Osteocyte (in vitro differentiated cells): ENCODE measurements at places on chromosomes 6 and 20. TPM values are rescaled to one million over a fixed set of nuclear protein-coding genes. Genes with fewer than 3 reads are reported as not detected.
A peak's percentile ranks its signal among the peaks of the same experiment; 100 is the strongest.

JPH2 gene
- 14.2 and 16.5 TPM in 2 replicates for total RNA-seq

LTB gene
- not detected in 2 replicates for total RNA-seq

PPP1R3G gene
- 0.29 and 0.40 TPM in 2 replicates for total RNA-seq

TCF15 gene
- not detected in 2 replicates for total RNA-seq

- H3K27me3 ChIP-seq, result peaks cover 23% of the 10 kb centered on the region
- no peak overlapping the region for H3K4me3 ChIP-seq
- H3K27ac ChIP-seq, result no peak overlapping the region
- peaks cover 1% of the 10 kb centered on the region for H3K4me1 ChIP-seq
Measured at GRCh38 chr6:70103798-70104197, 199.1 kb downstream of the COL9A1 start.

DNA sequence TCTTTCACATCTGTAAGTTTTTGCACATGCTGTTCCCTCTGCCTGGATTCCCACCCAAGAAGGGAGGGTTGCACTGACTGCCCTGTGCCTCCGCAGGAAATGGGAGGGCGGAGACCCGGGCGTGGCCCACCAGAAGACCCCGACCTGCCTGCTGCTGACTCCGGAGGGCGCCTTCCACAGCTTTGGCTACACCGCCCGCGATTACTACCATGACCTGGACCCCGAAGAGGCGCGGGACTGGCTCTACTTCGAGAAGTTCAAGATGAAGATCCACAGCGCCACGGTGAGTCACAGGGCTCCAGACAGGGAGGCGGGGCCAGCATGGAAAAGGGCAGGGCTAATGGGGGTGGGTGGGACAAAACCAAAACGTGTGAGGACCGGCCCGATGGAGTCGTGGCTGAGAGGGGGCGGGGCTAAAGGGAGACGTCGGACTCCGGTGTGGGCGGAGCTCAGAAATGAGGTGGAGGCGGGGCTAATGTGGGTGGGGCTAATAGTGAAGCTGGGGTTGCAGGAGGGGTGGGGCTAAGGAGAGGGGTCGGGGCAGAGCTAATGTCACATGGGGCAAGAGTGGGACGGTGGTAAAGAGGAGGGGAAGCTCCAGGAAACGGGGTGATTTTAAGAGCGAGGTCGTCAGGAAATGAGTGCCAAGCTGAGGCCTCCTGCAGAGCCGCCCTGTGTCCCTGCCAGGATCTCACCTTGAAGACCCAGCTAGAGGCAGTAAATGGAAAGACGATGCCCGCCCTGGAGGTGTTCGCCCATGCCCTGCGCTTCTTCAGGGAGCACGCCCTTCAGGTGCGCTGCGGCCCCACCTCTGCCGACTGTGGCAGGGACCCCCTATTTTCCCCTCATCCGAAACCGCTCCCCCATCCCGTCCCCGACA, 12.6 kb downstream of the HSPA12B start:
- H3K36me3 ChIP-seq, result no peaks in the 10 kb centered on the region
- H3K27me3 ChIP-seq, result peaks cover 15% of the 10 kb centered on the region
- no peak for DNase-seq

GRCh38 chr6:18166312-18167036, 11.3 kb downstream of the KDM1B start:
- no peak for DNase-seq
- H3K4me1 ChIP-seq, result peaks cover 7% of the 10 kb centered on the region
- H3K4me3 ChIP-seq, result no peak overlapping the region
- H3K27ac ChIP-seq, result no peak overlapping the region

GRCh38 chr6:2579804-2580570, 170.7 kb downstream of the MYLK4 start:
- no peak overlapping the region for H3K4me3 ChIP-seq
- H3K27ac ChIP-seq, result no peak overlapping the region
- H3K27me3 ChIP-seq, result peaks cover 3% of the 10 kb centered on the region
- no peak for DNase-seq
- H3K4me1 ChIP-seq, result peaks cover 3% of the 10 kb centered on the region
- H3K36me3 ChIP-seq, result peaks cover 3% of the 10 kb centered on the region

DNA sequence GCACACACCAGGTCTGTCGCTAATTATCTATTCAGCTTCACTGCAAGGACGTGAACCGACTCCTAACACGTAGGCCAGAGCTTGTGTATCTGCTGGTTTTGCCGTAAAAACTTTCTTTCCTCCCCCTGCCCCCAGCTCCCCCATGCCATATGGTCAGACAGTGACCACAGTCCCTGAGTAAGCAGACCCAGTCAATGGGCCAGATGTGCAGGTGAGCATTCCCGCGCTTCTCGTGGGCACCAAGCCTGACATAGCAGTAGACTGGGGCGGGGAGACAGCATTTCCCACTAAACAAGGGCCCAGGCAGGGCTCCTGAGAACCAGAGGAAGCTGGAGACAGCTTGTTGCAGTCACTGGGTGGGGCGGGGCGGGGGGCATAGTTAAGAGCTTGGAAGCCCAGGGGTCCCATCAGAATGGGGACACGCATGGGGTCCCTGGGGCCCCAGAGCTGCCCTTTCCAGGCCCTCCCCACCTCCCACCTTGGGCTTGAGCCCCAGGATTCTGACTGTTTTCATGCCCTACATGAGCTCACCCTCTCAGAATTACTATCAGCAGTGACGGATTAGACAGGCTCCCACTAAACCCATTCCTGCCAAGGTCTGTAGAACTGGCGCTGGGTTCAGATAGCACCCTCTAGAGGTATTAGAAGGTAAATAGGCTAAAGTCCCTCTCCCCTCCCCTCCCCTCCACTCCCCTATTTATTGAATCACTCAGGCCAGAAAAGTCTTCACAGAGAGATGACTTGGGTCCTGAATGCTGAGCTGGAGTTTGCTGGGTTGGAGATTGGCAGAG, 51.8 kb downstream of the CDH26 start:
- no peak overlapping the region for H3K27ac ChIP-seq
- no peaks in the 10 kb centered on the region for H3K36me3 ChIP-seq
- no peak overlapping the region for H3K4me3 ChIP-seq
- no peaks in the 10 kb centered on the region for H3K4me1 ChIP-seq
- peaks cover 13% of the 10 kb centered on the region for H3K27me3 ChIP-seq

- no peaks in the 10 kb centered on the region for H3K27me3 ChIP-seq
- H3K27ac ChIP-seq, result no peak overlapping the region
- peaks cover 16% of the 10 kb centered on the region for H3K4me1 ChIP-seq
- no peak overlapping the region for H3K4me3 ChIP-seq
- DNase-seq, result no peak
Measured at GRCh38 chr6:169243661-169244060, 10.0 kb downstream of the THBS2 start.

DNA sequence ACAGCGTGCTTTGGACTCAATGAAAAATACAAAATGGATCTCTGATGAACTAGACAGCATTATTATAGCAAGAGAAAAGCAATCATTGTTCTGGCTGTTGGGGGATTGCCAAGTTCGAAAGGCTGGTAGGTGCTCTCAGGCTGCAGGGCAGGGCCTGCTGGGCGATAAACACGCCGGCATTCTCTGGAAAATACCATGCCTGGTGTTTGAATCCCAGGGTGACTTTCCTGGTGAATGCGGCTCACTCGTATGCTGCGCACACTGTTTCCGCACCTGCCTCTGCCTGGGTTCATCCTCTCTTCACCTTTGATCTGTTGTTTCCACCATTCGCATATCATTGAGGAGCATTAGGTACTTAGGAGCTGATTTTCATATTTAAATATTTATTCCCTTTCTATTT, 37.4 kb downstream of the GCNT2 start:
- no peak overlapping the region for H3K4me3 ChIP-seq
- H3K27me3 ChIP-seq, result peaks cover 39% of the 10 kb centered on the region
- no peak for DNase-seq
- peaks cover 30% of the 10 kb centered on the region for H3K4me1 ChIP-seq
- H3K27ac ChIP-seq, result no peak overlapping the region

- H3K27ac ChIP-seq, result peak overlapping the region; percentile 97
- H3K27me3 ChIP-seq, result no peaks in the 10 kb centered on the region
- peaks cover 27% of the 10 kb centered on the region for H3K4me1 ChIP-seq
- peaks cover 9% of the 10 kb centered on the region for H3K36me3 ChIP-seq
- H3K4me3 ChIP-seq, result peak overlapping the region; percentile 96
Measured at GRCh38 chr20:44477151-44477550, 1.5 kb downstream of the TTPAL start.

DNA sequence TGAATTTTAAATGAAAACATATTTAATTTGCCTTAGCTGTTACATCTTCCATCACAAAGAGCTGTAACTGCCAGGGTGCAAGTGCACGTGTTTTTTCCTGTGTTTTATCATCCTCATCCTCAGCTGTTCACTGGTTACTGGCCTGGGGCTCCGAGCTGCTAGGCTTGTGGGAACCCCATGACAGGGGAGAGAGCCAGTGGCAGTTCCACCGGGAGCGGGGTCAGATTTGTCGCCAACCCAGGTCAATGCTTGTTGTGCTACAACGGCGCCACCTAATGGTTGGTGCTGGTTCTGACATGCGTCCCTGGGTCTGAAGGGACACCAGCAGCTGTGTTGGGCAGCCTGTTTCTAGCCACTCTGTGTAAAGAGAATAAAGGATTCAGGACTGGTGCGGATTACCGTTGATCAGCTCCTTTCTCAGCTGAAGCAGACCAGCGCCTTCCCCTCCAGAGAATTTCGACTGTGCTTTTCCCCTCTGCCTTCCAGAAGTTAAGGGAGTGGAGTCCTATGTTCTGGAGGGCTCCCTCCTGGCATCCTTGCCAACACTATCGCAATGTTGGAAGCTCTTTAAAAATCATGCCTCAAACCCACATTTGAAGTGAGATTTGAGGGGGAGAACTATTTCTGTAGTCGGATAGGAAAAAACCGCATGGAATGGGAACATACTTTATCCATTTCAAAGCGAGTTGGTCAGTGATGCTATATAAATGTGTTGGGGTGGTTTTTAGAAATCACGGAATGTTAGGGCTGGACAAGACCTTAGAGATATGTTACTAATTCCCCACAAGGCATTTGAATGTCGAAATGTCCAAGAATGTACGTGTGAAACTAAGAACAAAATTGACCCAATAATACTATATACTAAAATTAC, 32.1 kb downstream of the SUMO4 start:
- H3K4me3 ChIP-seq, result peak overlapping the region; percentile 55
- H3K27ac ChIP-seq, result no peak overlapping the region
- peak; percentile 93 for DNase-seq
- no peaks in the 10 kb centered on the region for H3K27me3 ChIP-seq
- peaks cover 4% of the 10 kb centered on the region for H3K4me1 ChIP-seq

DNA sequence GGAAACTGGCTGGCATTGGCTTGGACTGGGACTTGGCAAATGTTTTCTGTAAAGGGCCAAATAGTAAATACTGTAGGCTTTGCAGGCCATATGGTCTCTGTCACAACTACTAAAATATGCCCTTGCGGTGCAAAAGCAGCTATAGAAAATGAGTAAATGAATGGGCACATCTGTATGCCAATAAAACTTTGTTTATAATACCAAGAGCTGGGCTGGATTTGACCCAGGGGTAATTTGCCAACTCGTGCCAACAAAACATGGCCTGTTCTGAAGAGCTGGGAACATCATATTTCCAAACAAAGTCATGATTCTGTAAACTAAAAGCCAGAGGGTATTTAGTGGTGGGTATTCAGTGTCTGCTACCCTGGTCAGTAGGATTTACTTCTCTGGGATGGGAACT, 320.1 kb upstream of the SOX4 start:
- H3K27me3 ChIP-seq, result no peaks in the 10 kb centered on the region
- peaks cover 4% of the 10 kb centered on the region for H3K36me3 ChIP-seq
- peaks cover 8% of the 10 kb centered on the region for H3K4me1 ChIP-seq
- no peak for DNase-seq
- H3K4me3 ChIP-seq, result no peak overlapping the region

DNA sequence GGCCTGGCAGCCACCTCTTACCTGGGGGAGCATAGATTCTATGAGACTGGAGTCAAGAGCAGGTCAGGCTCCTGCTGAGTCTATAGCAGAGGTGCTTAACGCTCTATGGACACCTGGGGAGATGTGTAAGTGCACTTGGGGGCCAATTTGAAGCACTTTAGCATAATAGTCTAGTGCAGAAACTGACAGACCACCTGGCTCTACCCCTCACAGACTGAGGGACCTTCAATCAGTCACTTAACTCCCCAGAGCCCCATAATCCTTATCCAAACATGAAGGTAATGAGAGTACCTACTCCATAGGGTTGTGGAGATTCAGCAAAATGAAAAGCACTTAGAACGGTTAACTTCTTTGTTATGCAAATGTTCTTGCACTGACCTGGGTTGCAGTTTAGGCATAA, 87.3 kb upstream of the SLC22A16 start:
- no peaks in the 10 kb centered on the region for H3K4me1 ChIP-seq
- DNase-seq, result peak; percentile 62
- no peaks in the 10 kb centered on the region for H3K27me3 ChIP-seq
- H3K4me3 ChIP-seq, result no peak overlapping the region
- no peaks in the 10 kb centered on the region for H3K36me3 ChIP-seq

GRCh38 chr20:18913701-18914100, 100.1 kb downstream of the SCP2D1 start:
- no peaks in the 10 kb centered on the region for H3K27me3 ChIP-seq
- no peaks in the 10 kb centered on the region for H3K36me3 ChIP-seq
- no peak overlapping the region for H3K4me3 ChIP-seq
- DNase-seq, result no peak
- H3K4me1 ChIP-seq, result no peaks in the 10 kb centered on the region

DNA sequence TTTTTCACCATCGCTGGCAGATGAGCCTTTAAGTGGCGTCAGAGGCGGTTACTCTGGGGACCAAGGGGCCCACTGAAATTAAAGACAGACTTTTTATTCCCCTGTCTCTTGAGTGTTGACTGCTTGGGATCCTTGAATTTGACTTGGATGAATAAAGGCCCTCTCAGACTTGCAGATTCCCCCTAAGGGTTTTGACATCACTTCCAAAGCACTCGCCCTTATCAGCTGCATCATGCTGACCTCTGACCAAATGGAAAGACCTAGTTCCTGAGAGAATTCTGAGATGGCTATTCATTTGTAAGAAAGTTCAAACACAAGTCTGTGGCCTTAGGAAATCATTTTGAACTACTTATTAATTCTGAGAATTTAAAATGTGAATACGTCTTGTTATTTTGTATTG, 13.5 kb upstream of the MOXD1 start:
- H3K4me3 ChIP-seq, result no peak overlapping the region
- no peaks in the 10 kb centered on the region for H3K27me3 ChIP-seq
- DNase-seq, result no peak
- no peak overlapping the region for H3K27ac ChIP-seq
- no peaks in the 10 kb centered on the region for H3K36me3 ChIP-seq

DNA sequence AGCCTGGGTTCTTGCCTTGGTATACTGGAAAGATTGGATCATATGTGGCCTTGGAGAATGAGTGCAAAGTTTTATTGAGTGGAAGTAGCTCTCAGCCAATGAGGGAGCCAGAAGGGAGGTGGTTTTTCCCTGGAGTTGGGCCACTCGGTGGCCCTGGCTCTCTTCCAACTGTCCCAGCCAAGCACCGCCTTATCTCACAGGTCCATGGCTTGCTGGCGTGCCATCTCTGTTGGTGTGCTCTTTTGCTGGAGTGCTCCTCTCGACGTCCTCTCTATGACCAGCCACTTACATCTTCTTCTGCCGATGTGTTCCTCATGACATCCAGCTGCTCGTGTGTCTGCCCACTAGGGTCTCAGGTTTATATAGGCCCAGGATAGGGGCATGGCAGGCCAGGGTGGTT, 505.9 kb upstream of the SYNCRIP start:
- no peak overlapping the region for H3K4me3 ChIP-seq
- H3K36me3 ChIP-seq, result no peaks in the 10 kb centered on the region
- no peaks in the 10 kb centered on the region for H3K27me3 ChIP-seq
- DNase-seq, result no peak
- no peak overlapping the region for H3K27ac ChIP-seq

GRCh38 chr20:52652271-52652670, 319.9 kb upstream of the TSHZ2 start:
- DNase-seq, result no peak
- no peaks in the 10 kb centered on the region for H3K36me3 ChIP-seq
- H3K4me1 ChIP-seq, result no peaks in the 10 kb centered on the region
- H3K4me3 ChIP-seq, result no peak overlapping the region

- no peak overlapping the region for H3K4me3 ChIP-seq
- no peak for DNase-seq
- no peaks in the 10 kb centered on the region for H3K4me1 ChIP-seq
Measured at GRCh38 chr20:24157213-24157612, 168.6 kb upstream of the GGTLC1 start.
